ENCODE measurements at places on chromosomes 5 and 9.

- no peak for DNase-seq
Observed at GRCh38 chr5:178348356-178349074, 115.9 kb upstream of the PHYKPL start.

DNA sequence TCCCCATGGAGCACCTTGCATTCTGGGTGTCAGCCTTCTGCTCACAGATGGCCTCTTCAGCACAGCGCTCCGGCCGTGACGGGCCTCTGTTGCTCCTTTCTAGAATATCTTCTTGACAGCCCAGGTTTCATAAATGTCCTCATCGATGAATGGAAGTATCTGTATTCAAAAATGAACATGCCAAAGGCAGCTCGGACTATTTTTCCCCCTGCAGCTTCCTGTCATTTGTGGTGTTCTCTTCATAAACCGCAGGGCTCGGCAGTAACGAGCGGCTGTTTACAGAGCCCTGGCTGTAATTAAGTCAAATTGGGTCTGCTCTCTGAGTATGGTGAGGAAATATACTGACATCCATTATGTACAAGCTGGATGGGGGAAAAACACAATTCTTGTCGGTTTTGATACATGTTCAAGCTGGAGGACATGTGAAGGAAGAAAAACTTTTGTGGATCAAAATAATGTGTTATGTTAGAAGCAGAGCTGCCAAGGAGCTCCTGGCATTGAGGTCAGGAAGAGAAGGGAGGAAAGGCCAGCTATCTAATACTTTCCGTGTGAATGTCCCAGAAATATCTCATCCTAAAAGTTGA, 154.1 kb upstream of the CD180 start:
- DNase-seq, result peak; percentile 37

DNA sequence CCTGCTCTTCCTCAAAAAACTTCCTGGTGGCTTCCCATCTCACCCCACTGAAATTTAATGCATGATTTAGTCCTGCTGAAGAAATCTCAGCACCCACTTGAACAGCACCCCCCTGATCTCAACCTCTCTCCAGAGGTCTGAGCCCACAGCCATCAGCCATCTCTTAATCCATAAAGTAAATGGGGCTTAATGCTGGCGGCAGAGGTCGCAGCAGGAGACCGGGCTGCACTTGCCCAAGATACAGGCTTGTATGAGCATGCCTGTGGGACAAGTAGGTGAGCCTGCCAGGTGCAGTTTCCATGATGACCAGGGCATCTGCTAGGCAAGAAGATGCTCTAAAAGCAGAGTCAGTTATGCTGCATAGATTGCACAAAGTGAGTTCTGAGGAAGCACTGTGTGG, 52.4 kb upstream of the CTXN3 start:
- no peak for DNase-seq

DNA sequence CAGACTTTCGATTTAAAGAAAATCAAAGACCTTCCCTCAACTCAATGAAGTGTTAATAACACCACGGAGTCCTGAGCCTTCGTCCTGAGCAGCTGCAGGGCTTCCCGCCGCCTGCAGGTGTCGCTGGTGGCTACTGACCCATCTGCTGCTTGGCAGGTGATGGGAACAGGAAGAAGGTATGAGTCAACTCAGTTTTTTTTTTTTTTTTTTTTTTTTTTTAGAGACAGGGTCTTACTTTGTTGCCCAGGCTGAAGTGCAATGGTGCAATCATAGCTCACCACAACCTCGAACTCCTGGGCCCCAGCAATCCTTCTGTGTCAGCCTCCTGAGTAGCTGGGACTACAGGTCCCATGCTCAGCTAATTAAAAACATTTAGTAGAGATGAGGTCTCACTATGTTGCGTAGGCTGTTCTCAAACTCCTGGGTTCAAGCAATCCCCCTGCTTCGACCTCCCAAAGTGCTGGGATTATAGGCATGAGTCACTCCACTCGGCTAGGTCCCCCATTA, 185.7 kb upstream of the IL12B start:
- peak; percentile 30 for DNase-seq

Data from T-cell (primary cell).